Activated naive CD8-positive, alpha-beta T cell treated with anti-CD3 and anti-CD28 coated beads, Interleukin-2, amount 10 ng/mL, durations not matched to agents 7 days and 5 days (primary cell): ENCODE measurements at places on chromosomes 3 and 15. TPM values are rescaled to one million over a fixed set of nuclear protein-coding genes. Genes with fewer than 3 reads are reported as not detected.

The CCDC33 gene
- total RNA-seq: 0.17 TPM

The ATRIP gene
- total RNA-seq: 17.0 TPM

The RASSF1 gene
- total RNA-seq: 188 TPM

The DYNC1LI1 gene
- 30.6 TPM for total RNA-seq

The VGLL4 gene
- total RNA-seq: 37.8 TPM

The GPR176 gene
- 0.14 TPM for total RNA-seq

The RFX7 gene
- total RNA-seq: 40.4 TPM

The DUOX2 gene
- total RNA-seq: not detected

The C3orf70 gene
- total RNA-seq: not detected

The FOXB1 gene
- total RNA-seq: 0.78 TPM

The KNG1 gene
- not detected for total RNA-seq

The MORC1 gene
- total RNA-seq: not detected

The STIMATE gene
- total RNA-seq: 38.5 TPM

The ZNF80 gene
- 5.1 TPM for total RNA-seq

The SIDT1 gene
- 50.6 TPM for total RNA-seq

The TMIE gene
- 0.77 TPM for total RNA-seq

The ALPK3 gene
- 0.28 TPM for total RNA-seq

The SMAD3 gene
- total RNA-seq: 74.1 TPM

The GUCA1C gene
- not detected for total RNA-seq

The EIF5A2 gene
- total RNA-seq: 11.4 TPM
